Stimulated activated CD4-positive, alpha-beta T cell treated with anti-CD3 and anti-CD28 coated beads, Interleukin-4, amount 100 ng/mL, for 48 hours (primary cell): ENCODE measurements at places on chromosomes 7 and 10.

DNA sequence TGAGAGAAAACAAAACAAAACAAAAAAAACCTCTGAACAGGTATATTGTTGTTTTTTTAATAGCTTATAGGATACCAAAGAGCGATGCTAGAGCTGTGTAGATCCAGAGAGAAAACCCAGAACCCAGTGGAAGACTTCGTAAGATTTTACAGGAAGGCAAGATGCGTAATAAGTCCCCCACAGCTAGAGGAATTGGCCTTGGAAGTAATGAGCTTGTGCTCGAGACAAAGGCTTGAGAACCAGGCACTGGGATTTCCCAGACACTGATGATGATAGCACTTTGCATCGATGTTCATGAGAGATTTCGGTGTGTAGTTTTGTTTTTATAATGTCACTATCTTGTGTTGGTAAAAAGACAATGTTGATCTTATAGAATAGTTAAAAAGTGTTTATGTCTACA is 821.5 kb upstream of the IGFBP3 start:
- DNase-seq, result no peak

DNA sequence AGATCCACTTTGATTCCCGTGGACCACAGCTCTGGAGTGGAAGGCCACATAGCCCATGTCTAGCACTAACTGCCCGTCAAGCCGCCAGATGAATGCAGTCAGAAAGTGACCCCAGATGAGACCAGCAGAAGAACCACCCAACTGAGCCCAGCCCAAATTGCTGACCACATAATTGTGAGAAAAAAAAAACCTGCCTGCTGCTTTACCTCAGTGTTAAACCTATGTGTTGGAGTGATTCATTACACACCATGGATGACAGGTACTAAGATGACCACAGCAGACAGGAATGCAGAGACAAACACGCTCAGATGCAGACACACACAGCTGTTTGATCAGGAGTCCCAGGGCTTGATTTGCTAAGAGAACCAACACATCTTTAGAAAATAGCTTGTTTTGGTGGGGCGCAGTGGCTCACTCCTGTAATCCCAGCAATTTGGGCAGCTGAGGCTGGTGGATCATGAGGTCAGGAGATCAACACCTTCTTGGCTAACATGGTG is 168.1 kb upstream of the PPP2R2D start:
- no peak for DNase-seq

GRCh38 chr10:17454161-17455014 is at the start of gene ST8SIA6:
Gene ST8SIA6 (minus strand): TSS chr10:17454595. CDS start chr10:17454255, 340 bp downstream.
- no peak for DNase-seq

GRCh38 chr10:61628875-61629513 is 33.7 kb upstream of the CABCOCO1 start:
- DNase-seq, result no peak

- no peak for DNase-seq
These were observed 18.8 kb upstream of the SH2D4B start for GRCh38 chr10:80518807-80519360.

DNA sequence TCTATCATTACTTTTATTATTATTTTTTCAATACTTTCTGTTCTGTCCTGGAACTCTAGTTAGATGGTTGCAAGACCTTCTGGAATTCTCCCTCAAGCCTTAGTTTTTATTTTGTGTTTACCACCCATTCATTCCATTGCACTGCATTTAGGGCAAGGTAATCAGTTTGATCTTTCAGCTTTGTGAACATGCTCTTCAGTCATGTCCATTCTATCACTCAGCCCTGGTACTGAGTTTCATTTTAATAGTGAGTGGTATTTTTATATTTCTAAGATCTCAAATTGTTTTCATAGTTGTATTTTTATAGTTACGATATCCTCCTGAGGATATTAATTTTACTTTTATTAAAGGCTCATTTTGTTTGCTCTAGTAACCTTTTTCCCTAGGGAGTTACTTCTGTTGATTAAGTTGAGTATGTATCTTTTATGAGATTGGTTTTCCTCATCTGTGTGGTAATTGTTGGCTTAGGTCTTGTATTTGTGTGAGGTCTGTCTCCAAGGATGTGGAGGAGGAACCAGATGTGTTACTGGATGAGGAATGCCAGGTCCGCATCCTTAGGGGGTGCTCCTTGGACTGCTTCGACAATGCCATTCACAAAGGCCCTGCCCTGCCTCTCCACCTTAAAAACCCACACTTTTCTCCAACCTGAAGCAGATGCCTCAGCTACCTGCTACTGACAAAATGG is 46.7 kb upstream of the RAB18 start:
- DNase-seq, result no peak

DNA sequence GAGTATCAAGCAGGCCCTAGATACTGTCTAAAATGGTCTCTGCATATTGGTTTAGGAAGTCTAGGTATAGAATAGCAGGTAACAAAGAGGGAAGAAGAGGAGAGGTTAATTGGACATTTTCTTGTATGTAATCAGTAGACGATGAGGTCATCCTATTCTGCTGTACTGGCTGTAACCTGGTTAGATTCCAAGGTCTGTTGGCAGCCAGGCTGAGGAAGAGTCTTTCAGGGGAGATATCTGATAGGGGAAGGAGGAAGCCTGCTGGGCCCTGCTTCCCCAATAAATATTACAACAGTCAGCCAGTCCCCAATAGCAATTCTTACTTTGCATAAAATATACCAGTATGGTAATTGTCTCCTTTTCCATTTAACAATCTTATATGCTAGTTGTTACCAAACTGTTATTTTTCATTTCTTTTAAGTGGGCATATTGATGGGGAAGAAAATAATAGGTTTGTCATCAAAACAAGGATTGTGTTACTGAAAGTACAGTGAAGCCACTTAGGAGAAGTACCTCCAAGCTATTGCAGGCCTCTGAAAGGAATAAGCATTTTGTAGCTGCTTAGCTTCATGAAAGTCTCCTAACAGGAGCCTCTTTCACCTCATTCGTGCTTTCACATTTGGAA is 186.4 kb downstream of the LRRC4 start:
- no peak for DNase-seq

DNA sequence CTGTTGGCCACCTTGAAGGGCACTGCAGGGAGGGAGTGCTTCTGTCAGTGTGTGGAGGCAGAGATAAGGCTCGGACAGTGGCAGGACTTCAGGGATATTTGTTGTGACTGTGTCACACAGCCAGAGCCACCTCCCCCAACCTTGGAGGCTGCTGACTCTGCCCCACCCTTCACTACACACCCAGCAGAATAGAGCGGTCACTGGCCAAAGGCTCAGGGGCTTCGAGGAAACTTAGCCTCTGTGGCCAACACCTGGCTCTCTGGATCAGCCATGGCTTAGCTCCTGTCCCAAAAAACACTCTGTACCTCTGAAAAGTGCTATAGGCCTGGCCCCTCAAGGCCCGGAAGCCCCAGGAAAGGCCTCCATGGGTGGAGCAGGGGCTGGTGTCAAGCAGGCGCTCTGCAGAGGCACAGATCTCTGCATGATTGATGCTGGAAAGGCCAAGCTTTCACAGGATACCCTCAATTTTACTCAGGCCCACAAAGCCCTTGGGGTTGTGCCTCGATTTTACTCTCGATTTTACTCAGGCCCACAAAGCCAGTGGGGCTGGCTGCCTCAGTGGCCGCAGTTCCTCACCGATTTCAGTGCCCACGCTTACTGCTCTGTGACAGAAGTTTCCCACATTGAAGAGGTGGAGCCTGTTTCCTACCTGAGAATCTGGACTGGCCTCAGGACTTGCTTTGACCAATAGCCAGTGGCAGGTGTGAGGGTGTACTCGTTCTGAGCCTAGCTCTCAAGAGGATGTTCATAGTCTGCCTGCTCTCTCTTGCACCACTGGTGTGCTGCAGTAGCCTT is 113.2 kb upstream of the GPR26 start:
- no peak for DNase-seq

DNA sequence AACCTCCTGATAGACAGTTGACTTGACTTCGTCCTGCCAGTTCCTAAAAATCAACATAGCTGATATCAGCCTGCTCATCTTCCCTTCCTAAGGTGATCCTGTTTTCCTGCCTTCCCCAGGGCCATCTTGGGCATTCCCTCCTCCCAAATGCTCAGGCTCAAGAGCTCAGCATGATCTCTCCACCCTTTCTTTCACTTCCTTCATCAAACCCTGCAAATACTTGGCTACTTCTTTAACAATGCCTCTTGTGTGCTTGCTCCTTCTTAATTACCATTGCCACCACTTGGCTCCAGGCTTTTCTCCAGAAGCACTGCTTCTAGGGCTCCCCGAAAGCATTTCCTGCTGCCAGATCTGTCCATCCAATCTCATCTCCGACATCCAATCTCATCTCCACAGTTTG is 7.3 kb downstream of the FSCN3 start:
- DNase-seq, result no peak

DNA sequence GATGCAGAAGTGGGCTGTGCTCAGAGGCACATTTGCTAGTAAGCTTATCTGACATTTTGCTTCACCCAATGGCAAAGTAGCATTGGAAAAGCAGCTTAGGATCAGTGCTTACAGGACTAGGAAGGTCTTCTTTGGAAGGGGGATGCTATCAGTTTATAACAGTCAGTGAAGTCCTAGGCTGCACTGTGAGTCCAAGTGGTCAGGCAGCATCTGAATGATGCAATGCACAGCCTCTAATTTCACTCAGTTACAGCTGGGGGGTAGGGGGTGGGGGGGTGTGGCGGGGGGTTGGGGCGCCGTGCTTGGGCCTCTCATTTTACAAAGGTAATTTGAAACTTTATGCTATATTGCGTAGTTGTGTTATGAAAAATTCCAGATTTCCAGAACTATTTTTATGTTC is 652.3 kb upstream of the MGMT start:
- DNase-seq, result no peak
